ENCODE measurements at places on chromosomes 4 and X. TPM values are rescaled to one million over a fixed set of nuclear protein-coding genes. Genes with fewer than 3 reads are reported as not detected.

The APLN gene
- total RNA-seq = not detected

The TEX11 gene
- total RNA-seq = not detected

The ASMT gene
- not detected for total RNA-seq

The NIPAL1 gene
- 0.36 TPM for total RNA-seq

The PABPC1L2B gene
- total RNA-seq = not detected

The PDLIM3 gene
- 907 TPM for total RNA-seq

The KCNE5 gene
- total RNA-seq = not detected

The HTRA3 gene
- 44.2 TPM for total RNA-seq

The LNX1 gene
- total RNA-seq = 2.3 TPM

The DTHD1 gene
- total RNA-seq = 0.16 TPM

The ATP2B3 gene
- total RNA-seq = under 0.01 TPM

The HS6ST2 gene
- total RNA-seq = under 0.01 TPM

The FAM47E gene
- total RNA-seq = 2.1 TPM

The MAGEA4 gene
- not detected for total RNA-seq

The BGN gene
- total RNA-seq = 13.3 TPM
